Fibroblast of mammary gland (primary cell): ENCODE measurements at places on chromosomes 2 and 18.

- no peak for DNase-seq
These were observed 97.9 kb upstream of the SERTAD2 start for GRCh38 chr2:64751286-64752260.

DNA sequence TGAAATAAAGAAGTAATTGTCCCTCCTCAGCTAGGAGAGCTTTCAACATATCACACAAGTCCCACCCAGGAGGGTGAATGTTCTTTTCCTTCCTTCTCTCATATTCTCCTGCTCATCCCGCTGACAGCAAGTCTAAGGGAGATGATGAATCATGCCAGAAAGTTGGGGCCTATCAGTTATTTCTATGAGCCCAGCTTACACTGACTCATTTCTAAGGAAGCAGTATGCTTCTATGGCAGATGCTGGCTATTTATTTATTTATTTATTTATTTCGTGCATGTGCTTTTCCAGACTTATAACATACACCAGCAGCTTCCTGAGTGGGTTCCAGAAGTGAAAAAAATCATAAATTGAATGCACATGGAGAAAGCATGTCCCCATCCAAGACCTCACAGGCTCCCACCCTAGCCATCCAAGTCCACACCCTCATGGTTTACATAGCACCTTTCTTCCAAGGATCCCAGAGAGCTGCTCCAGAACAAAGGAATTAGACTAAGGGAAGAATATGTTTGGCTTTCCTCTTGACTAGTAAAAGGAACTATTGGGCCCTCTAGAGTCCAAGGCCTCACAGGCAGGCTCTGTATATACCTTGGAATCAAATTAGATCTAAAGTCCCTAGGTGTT, 1074.2 kb upstream of the ZEB2 start:
- peak; percentile 93 for DNase-seq

DNA sequence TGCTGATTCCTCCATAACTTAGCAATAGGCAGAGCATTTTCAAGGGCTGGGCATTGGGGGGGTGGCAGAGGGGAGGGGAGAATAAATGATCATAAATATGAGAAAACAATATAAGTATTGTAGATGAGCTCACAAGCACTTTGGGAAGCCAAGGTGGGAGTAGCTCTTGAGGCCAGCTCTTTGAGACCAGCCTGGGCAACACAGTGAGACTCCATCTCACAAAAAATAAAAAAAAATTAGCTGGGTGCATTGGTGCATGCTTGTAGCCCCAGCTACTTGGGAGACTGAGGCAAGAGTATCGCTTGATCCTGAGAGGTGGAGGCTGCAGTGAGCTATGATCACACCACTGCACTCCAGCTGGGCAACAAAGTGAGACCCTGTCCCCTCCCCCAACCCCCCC, 75.9 kb downstream of the MYCN start:
- DNase-seq: no peak

- no peak for DNase-seq
These were observed 193.3 kb downstream of the ANKRD30B start for GRCh38 chr18:14941256-14941655.

- DNase-seq: peak; percentile 52
These were observed 32.8 kb downstream of the LPIN2 start for GRCh38 chr18:2979871-2980790.

- peak; percentile 82 for DNase-seq
These were observed 5.9 kb downstream of the MFSD2B start for GRCh38 chr2:24015562-24016375.

- DNase-seq: no peak
These were observed 141.1 kb downstream of the NDUFA10 start for GRCh38 chr2:239884051-239884405.

DNA sequence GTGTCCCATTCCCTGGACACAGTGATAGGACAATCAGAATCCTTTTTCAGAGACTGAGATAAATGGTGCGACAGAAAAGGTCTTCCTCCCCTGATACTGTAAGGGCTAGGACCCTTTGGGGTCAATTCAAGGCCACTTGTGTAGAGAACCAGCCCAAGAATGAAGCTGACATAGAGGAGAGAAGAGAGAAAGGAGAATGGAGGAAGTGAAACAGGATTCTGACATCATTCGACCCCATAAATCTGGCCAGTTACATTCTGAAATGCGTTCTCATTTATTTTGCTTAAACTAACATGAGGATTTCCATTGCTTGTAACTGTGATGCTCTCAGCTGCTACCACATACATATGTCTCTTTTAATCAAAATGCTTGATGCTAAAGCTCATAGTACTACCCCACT, 148.1 kb downstream of the TMEM163 start:
- DNase-seq: no peak

GRCh38 chr2:39755466-39755865, 23.6 kb downstream of the THUMPD2 start:
- DNase-seq: no peak

DNA sequence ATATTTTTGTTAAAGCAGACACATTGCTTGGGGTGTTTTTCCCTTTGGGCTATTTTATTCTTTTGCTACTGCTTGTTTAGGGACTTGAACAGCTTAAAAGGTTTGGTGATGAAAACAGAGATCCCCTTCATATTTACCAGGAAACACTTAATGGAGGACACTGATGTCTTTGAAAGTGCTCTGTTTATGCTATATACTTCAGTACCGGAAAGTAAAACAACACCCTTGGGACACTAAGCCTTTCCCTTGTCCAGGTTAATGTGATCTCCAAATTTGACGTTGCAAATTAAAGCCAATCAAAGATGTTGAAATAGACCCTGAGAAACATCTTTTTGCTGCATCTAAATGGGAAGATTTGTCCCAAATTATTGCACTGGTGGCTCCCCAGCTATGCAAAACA, 564.6 kb upstream of the PKDCC start:
- no peak for DNase-seq

GRCh38 chr2:232476045-232476444, 11.6 kb downstream of the ECEL1 start:
- DNase-seq: no peak

DNA sequence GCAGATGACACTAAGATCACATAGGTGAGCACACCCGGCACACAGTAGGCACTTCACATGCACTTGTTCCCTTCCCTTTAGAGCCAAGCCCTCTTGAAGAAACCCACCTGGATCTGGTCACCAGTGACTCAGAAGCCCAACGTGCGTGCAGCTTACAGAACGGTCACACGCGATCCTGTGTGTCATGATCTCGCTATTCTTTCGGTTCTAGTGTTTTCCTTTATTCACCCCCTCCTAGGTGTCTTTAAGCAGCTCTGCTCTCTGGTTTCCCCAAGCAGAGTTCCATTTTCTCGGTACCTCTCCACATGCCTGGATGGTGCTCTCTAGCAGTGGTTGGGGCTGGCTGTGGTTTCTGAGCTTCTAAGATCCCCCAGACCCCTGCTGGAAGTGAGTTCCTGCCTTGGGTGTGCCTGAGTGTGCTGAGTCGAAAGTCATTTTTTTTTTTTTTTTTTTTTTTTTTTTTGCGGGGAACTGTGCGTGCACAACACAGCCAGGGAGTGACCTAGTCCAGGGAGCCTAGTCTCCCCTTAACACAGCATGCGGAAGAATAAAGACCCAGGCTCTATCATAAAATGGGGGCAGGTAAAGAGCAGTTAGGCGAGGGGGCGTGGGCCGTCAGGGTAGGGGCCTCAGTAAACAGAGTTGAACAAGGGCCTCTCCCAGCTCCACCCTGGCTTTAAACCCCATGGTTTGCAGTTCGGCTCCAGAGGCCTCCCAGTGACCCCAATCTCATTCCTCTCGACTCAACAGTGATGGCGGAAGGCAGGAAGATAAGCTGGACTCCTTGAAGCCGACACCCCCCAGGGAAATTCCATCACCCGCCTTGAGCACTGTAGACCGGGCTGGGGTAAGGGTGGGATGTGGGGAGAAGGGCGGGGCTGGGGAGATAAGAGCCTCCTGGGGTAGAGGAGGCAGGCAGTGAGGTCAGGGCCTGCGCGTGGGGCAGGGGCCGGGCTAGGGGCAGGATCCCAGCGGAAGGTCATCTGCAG, 29.8 kb upstream of the DNMT3A start:
- DNase-seq: no peak

- no peak for DNase-seq
These were observed 997.4 kb upstream of the PIK3C3 start for GRCh38 chr18:40957533-40958070.

DNA sequence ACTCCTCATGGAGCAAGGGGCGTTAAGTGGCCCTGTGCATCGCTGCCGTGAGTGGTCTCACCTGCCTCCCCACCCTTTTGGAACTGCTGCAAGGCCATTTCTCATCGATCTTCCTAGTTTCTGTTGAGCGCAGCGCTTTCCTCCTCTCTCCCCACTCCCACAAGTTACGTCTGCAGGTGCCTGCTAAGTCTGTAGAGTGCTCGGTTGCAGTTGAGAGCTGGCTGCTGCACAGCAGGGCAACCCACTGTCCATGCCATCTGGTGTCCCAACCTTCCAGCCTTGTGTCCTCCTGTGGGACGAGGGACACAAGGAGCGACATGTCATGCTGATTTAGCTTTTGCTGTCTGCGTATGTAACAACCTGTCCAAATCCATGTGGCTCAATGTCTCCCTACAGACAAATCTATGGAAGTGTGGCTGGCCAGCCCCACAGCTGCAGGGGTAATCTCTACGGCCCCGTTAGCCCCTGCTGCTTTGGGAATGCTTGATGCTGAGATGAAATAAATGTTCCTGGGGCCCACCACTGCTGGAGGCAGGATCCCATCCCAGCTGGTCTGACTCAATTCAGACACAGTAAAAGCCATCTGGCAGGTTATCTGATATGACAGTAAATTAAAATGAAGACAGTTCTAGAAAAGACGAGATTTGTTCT, 68.1 kb upstream of the TCF7L1 start:
- no peak for DNase-seq

DNA sequence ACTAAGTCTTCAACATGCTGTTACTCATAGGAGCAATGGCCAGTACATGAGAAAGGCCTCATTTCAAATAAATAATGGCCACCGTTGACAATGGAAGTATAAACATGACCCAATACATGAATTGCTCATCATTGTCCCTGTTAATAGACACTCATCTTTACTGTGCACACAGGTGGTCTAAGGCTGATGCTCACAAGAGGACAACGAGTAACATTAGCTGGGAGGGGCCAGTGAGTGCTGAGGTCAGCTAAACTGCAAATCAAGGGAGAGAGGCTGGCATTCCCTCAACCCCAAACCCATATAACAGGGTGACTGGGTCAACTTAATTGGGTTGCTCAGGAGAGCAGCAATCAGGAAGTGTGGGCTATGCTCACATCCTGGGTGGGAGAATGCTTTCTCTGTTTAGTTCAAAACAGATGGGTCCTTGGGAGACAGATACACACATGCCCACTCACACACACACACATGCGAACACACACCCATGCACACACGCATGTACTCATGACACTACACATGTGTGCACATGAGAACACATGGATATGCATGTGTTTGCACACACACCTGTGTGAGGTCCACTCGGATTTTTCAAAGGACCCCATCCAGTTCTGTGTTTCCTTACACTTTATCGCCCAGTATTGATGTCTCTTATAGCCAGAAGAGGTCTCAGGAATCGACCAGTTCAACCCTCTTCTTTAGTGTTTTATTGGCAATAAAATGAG, 172.0 kb downstream of the INHBB start:
- peak; percentile 19 for DNase-seq

- no peak for DNase-seq
These were observed 80.2 kb upstream of the DNMT3A start for GRCh38 chr2:25421820-25422411.

DNA sequence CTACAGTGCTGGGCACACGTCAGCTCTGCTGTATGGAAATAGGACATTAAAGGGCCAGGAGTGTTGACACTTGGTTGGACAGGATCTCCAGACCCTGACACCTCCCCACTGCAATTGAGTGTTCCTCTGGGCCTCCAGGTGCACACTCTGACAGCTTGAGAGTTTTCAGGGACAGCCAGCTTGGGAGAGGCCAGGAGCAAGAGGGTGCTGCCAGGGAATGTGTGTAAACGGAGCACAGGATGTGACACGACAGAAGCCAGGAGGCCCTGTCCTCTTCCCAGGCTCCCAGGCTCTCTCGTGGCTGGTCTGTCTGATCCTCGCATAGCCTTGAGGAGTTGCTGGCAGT, 318.1 kb upstream of the HS6ST1 start:
- DNase-seq: no peak
